ENCODE measurements at places on chromosomes 7 and 10. TPM values are rescaled to one million over a fixed set of nuclear protein-coding genes. Genes with fewer than 3 reads are reported as not detected.

The ASB4 gene
- polyA plus RNA-seq: not detected

The GRB10 gene
- polyA plus RNA-seq: 2.0 TPM

The CYP3A5 gene
- 0.42 TPM for polyA plus RNA-seq

The ARHGAP22 gene
- 4.8 TPM for polyA plus RNA-seq

The WEE2 gene
- polyA plus RNA-seq: not detected

The WNT8B gene
- not detected for polyA plus RNA-seq

The OR2A1 gene
- polyA plus RNA-seq: not detected

The TET1 gene
- 2.1 TPM for polyA plus RNA-seq

The NUTM2A gene
- not detected for polyA plus RNA-seq

The TFPI2 gene
- not detected for polyA plus RNA-seq

The OR9A2 gene
- not detected for polyA plus RNA-seq

The CTAGE4 gene
- polyA plus RNA-seq: not detected

The UPK3BL1 gene
- polyA plus RNA-seq: 10.9 TPM

The COL17A1 gene
- polyA plus RNA-seq: not detected

The STEAP1 gene
- polyA plus RNA-seq: 24.3 TPM

The RPEL1 gene
- not detected for polyA plus RNA-seq
